ENCODE measurements at places on chromosomes 16 and 17.

DNA sequence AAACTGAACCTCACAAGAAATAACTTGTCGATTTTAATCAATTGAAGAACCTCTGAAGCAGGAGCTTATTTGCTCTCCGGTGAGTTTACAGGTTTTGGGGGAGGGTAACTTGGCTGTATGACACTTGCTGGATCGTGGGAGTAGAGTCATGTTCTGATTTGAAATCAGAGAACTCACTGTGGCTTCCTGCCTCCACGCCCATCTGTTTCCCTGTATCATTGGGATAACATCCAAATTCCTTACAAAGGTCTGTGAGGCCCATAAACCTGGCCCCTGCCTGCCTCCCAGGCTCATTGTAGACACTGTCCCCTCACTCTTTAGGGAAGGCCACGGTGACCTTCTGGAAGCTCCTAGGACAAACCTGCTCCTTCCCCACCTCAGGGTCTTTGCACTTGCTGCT, 48.3 kb downstream of the C17orf67 start:
- DNase-seq = no peak

GRCh38 chr16:87931504-87931903, 4.8 kb downstream of the CA5A start:
- no peak for DNase-seq

GRCh38 chr17:41020336-41020735, 6.7 kb downstream of the KRTAP1-5 start:
- DNase-seq = no peak

GRCh38 chr16:28554634-28555423, 1.1 kb downstream of the SGF29 start:
- no peak for DNase-seq

DNA sequence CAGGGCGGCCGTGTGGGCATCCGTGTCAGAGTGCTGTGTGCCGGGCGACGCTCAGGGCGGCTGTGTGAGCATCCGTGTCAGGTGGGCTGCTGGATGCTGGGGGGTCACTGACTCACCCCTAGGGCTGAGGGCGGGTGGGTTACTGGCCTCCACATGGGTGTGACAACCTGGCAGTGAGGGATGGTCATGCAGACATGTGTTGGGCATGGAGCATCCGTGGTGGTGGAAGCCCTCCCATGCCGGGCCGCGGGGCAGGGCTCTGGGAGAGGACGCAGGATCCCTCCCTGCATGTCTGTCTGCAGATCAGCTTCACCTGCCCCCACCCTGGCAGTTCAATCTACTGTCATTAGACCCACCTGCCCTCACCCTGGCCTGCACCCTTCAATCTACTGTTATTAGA, 56.3 kb downstream of the METRNL start:
- DNase-seq = no peak

DNA sequence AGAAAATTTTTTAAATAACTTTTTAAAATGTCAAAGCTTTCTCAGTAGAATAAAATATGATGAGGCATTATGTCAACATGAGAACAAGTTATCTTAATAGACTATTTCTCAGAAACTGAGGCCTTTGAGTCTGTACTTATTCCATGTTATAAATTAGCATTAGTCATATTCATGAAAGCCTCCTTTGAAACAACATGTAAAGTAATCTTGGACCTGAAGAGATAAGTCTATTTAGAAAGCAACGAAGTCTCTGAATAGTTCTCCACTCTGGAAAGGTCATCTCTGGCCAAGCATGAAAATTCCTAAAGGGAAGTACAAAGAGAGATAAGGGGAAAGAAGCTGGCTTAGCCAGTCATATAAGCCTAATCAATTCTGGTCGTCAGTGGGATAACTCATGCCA, 150.8 kb downstream of the CYB561 start:
- DNase-seq = no peak

GRCh38 chr16:84068783-84069462, 26.3 kb upstream of the SLC38A8 start:
- no peak for DNase-seq

GRCh38 chr17:69447726-69448125, 33.2 kb downstream of the MAP2K6 start:
- no peak for DNase-seq

DNA sequence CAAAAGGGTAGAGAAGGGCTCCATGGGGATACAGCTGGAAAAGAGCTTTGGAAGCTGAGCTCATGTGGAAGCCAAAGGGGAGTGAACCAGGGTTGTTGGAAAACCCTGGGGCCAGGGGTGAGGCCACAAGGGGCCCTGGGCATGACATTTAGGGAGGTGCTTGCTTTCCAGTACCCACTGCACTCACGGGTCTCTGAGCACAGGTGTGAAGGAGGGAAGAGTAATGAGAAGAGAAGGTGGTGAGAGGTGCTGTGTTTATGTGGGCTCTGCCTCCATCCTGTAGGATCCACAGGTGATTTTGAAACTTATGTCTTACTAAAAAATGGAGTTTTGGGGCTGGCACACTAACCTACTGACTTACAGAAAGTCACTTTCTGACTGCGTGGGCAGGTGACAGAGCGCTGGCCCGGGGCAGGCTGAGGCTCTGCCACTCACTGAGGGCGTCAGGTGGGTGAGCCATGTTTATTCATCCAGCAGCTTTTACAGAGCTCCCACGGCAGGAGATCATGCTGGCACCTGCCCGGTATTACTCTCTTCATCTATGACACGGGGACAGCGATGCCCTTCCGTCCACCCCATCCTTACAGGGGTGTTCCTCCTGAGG, 18.9 kb downstream of the KSR1 start:
- DNase-seq = no peak
